ENCODE measurements at places on chromosomes 7 and 10. TPM values are rescaled to one million over a fixed set of nuclear protein-coding genes. Genes with fewer than 3 reads are reported as not detected.

GRCh38 chr10:19200211-19200610, 151.6 kb downstream of the MALRD1 start:
- no peak for DNase-seq

Gene ZNF488
- total RNA-seq, result 0.79 TPM

- no peak for DNase-seq
These were observed 74.3 kb downstream of the COL26A1 start for GRCh38 chr7:101436857-101437576.

DNA sequence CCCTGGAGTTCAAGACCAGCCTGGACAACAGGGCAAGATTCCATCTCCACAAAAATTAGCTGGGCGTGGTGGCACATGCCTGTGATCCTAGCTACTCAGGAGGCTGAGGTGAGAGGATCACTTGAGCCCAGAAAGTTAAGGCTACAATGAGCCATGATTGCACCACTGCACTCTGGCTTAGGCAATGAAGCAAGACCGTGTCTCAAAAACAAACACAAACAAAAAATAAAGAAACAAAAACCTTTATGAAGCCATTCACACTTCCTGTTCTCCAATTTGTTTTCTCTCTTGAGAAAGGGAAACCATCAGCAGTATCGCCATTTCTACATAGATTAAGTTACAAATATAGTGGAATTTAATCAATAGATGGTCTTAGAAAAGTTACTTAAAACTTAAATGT, 19.8 kb downstream of the YME1L1 start:
- DNase-seq, result no peak

- DNase-seq, result no peak
These were observed 40.1 kb downstream of the POLR3A start for GRCh38 chr10:77989081-77989724.

- DNase-seq, result peak; percentile 85
These were observed 55.0 kb downstream of the PODXL start for GRCh38 chr7:131501422-131501821.

Gene PVRIG
- total RNA-seq, result not detected

- no peak for DNase-seq
These were observed 879.1 kb upstream of the C7orf33 start for GRCh38 chr7:147711447-147711846.

GRCh38 chr7:117750612-117751563, 122.4 kb downstream of the CTTNBP2 start:
- DNase-seq, result peak; percentile 24

Gene CNNM1
- total RNA-seq, result 1.6 TPM

Gene TAS2R5
- total RNA-seq, result not detected

DNA sequence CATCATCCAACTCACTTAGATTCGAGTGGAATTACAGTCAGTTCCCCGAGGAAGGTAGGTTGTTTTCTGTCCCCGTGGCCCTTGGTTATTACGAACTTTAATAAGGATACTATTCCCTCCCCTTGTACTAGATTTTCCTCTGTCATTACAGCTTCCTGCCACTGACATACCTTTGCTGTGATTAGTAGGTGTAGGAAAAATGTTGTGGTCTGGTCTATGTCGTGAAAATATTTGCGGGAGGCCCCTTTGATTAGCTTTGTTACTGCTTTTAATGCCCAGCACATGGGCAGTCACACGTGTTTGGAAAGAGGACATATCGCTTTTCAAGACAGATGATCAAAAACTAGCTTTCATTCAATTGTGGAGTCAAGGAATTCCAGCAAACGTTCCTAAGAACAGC, 92.2 kb downstream of the GATA3 start:
- peak; percentile 88 for DNase-seq

All from M059J (cell line).